Heart right ventricle (tissue), 16 donors: ENCODE measurements at places on chromosomes 4 and X.

- no peak for DNase-seq
Observed at GRCh38 chr4:92184566-92184965, 119.2 kb upstream of the GRID2 start.

GRCh38 chr4:59535541-59535940, 1664.6 kb upstream of the ADGRL3 start:
- no peak for DNase-seq

DNA sequence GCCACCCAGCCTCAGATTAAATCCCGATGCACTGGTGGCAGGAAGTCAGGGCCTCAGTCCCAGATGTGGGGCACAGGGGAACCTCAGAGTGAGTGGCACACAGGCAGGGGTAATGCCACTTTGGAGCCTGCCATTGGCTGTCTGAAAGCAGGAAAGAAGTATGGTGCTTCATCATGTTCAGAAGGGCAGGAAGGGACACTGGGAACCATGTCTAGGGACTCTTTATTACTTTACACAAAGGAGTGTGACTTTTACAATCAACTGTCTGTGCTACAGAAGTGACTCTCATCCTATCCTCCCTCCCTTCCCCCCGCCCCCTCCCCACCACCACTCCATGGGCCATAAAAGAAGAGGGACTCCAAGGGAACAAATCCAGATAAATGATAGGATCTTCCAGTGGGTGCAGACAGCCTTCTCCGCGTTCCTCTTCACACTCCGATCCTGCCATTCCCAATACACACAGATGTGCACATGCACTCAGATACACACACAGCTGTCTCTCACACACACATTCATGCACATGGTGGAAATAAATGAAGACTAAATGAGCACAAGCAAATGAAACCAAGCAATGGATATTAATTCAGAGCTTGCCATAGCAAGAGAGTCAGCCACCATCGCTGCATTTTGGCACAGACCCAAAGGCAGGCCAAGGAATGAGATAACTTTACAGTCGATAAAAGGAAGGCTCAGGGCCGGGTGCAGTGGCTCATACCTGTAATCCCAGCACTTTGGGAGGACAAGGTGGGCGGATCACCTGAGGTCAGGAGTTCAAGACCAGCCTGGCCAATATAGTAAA, 2.5 kb upstream of the TMEM154 start:
- no peak for DNase-seq

DNA sequence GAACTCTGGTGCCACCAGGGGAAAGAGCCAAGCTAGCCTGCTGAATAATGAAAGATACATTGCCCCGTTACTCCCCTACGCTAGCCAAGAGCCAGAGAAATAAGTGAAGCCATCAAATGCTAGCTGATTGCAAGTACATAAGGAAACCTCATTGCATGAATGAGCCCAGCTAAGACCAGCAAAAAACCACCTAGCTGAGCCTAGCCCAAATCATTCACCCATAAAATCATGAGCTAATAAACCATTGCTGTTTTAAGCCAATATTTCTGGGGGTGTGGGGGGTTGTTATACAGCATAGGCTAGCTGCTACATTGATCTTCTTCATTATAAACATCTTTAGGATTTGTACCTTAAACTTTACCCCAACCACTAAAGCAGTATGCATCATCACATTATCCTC, 15.4 kb upstream of the EDNRA start:
- DNase-seq: no peak

DNA sequence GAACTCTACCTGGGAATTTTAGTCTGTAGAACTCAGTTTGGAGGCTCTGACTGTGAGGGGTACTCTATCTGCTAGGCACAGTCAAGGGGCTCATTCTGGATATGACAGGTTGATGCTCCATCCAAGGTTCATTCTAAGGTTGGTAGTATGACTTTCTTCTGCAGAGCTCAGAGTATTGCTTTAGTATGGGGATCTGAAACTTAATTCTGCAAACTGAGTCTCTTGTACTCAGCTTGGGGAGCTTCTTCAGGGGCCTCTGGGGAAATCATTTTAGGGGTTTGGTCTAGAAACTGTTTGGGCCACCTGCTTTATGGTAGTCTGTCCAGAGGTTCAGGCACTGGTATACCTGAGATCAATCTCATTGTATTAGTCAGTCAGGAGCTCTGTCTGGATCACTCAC, 9.7 kb upstream of the TSR2 start:
- no peak for DNase-seq

DNA sequence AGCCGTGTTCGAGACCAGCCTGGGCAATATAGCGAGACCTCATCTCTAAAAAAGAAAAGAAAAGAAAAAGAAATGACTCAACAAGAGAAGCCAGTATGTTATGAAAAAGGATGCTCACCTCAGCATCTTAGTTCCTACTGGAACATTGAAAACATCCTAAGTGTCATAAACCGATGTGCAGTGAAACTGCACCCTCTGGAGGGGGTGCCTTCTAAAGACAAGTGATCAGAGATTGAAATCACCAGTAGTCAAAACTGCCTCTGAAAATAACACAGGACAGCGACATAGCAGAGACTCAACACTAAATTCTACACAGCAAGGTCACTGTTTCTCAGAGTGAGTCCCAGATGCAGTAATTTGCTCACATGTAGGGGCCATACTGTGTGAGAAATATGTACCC, 28.0 kb upstream of the ATP6AP2 start:
- no peak for DNase-seq

GRCh38 chrX:78923198-78924015, 21.8 kb upstream of the P2RY10 start:
- DNase-seq: no peak

DNA sequence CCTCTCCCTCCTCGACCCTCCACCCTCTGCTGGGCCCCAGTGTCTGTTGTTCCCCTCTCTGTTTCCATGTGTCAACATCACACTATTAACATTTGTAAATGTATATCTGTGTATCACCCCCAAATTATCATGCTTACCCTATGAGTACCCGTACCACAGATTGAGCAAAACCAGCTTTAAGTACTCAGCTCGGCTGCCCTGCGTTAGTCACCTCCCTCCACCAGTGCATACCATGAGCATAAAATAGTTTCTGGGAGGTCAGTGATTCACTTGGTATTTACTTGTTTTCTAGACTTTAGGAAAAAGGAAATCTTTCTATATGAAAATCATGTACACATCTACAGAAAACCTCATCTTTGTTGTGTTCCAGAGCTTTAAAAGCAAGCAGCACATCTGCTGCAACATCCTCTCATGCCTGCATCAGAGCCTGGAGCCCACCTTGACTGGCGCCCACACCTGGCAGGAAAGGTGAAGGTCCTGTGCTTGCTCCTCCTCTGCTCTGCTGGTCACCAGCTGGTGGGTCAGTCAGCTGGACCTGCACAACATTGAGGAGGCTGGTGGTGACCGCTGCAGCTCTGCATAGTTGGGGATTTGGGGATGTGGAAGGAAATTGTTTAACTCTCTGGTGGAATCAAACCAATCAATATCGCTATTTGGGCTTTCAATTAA, 214.4 kb upstream of the KLF3 start:
- no peak for DNase-seq

- DNase-seq: no peak
Observed at GRCh38 chr4:123233136-123233768, 163.3 kb upstream of the SPRY1 start.

DNA sequence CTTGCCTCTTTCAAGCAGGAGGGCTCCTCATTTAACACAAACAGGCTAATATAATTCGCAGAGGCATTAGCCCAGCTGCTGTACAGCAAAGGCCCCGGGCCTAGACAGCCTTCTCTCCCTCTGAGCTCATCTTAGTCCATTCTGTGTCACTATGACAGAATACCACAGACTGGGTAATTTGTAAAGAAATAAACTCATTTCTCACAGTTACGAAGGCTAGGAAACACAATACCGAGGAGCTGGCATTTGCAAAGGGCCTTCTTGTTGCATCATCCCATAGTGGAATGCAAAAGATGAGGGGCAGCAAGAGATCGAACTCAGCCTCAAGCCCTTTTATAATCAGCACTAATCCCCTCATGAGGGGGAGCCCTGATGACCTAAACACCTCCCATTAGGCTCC, 48.5 kb downstream of the TSPAN5 start:
- DNase-seq: no peak

- no peak for DNase-seq
Observed at GRCh38 chr4:79201971-79202370, 123.9 kb downstream of the NAA11 start.

DNA sequence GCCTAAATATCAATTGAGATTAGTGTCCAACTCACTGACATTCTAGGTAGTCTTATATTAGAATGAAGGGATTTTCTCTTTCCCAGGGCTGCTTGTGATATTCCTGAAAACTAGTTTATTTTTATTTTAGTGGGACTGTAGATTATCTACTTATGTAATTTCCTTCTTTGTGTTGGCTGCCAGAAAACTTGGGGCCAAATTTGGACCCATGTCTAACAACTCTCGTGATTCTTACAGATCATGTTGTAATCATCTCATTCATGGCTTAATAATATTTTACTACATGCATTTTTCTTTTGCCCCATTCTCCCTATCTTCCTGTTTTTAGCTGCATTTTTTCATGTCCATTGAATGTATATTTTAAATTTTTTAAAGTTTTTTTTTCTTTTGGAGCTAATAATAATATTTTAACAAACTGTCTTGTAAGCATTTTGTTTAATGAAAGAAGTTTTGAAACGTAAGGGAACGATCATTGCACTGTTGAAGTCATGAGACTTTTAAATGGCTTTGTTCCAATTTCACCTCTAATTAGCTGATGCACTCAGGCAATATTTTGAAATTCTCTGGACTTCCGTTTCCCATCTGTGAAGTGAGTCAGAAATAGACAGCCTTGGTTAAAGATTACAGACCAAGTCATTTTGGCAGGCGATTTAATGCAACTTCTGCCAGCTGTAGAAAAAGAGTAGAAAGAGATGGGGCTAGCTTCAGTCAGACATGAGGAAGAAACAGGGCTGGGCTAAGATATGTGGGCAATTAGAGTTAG, 14.3 kb upstream of the TDO2 start:
- peak; percentile 25 for DNase-seq

GRCh38 chr4:78056265-78057129, 626 bp upstream of the FRAS1 start:
- DNase-seq: peak; percentile 53

DNA sequence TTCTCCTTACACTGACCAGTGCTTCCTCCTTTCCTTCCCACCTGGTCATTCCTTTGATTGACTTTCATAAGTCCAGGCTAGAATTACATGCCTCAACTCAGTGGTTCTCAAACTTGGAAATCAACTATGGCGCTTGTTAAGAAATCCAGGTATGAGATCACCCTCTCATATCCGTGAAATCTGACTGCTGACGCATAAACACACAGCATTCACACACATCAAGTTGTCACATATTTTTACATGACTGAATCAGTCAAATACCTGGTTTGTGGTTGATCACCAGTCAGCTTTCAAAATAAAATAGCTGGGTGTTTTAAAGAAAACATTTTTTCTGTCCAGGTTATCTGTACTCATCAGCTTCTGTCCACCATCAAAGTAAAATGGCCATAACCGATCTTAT, 433.5 kb downstream of the AFF2 start:
- no peak for DNase-seq

GRCh38 chrX:153340111-153340510, 6.2 kb downstream of the ZNF275 start:
- DNase-seq: no peak

DNA sequence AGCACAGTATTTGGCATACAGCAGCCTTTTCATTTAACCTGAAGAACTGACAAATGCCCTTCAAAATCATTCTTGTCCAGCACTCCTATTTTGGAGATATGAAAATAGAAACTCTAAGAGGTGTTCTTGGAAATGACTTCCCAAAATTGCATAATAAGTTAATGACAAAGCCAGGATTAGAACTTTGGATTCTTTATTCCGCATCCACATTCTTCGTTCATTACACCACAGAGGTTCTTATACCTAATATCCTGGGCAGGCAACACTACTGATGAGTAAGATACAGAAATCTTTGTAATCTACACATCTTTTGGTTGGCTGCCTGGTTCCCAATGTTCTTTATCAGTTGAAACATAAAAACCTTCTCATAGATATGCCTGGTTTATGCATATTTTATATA, 5.9 kb downstream of the COL25A1 start:
- no peak for DNase-seq

DNA sequence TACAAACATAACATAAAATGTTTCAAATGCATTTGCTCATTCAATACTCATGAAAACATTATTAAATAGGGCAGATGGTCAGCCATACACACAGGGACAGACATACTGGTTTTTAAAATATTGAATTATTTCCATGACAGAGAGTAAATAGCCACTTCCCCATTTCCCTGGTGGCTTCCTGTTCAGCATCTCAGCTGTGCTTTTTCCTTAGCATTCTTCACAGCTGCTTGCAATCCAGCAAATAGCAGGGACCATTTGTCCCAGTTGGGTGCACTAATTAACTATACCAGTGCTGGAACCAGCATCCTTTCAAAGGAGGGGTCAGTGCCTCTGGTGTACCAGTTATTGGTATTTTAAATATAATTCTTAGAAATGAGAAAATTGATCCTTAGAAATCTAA, 964.7 kb downstream of the RAB28 start:
- no peak for DNase-seq

- DNase-seq: no peak
Observed at GRCh38 chrX:95860127-95860526, 824.5 kb upstream of the DIAPH2 start.

DNA sequence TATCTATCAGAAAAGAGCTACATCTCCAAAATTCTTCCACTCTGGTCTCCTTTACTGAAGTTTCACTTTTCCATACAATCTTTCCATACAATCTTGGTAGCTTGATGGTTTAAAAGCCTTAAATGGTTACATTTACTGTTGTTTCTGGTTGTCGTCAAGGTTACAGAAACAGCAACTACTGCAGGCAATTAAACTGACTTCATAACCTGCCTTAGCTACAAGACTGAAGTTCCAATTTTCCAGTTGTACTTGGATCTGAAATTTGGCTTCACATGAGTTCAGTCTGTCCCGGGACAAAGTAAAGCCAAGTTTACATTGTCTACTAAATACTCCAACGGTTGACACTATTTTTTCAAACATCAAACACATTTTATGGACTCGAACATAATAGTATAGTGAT, 326.4 kb downstream of the ANKRD50 start:
- DNase-seq: no peak

GRCh38 chr4:25767877-25768725, 94.7 kb downstream of the SEL1L3 start:
- peak; percentile 22 for DNase-seq

GRCh38 chr4:189362364-189362763, 578.3 kb upstream of the FRG1 start:
- DNase-seq: no peak

- DNase-seq: no peak
Observed at GRCh38 chr4:27506401-27506800, 645.8 kb downstream of the STIM2 start.

GRCh38 chr4:25697516-25697915, 41.9 kb downstream of the SLC34A2 start:
- no peak for DNase-seq

GRCh38 chr4:172105918-172106317, 292.7 kb downstream of the GALNTL6 start:
- DNase-seq: no peak

DNA sequence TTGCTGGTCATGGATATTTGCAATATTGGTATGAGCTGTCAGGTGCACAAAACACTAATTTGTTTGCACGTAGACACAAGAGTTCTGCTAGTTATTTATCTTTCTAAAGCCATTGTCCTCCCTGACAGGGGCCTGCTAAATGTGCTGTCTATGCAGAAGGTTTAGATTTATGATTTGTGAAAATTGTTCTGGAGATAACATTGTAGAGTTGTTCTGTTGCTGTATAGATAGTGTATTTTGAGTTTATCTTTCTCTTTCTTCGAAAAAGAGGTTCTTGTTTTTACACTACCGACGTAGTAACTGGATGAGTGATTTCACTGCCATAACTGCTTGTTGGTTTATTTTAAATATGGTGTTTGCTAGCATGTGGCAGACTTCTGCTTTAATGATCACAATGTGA, 28.5 kb upstream of the FGG start:
- DNase-seq: no peak

GRCh38 chr4:147533331-147533730, 52.4 kb downstream of the EDNRA start:
- no peak for DNase-seq
